NCI-H82 (cell line): ENCODE measurements at places on chromosomes 3 and 15.

GRCh38 chr15:63891079-63891767, 57.5 kb upstream of the HERC1 start:
- DNase-seq, result peak; percentile 88

DNA sequence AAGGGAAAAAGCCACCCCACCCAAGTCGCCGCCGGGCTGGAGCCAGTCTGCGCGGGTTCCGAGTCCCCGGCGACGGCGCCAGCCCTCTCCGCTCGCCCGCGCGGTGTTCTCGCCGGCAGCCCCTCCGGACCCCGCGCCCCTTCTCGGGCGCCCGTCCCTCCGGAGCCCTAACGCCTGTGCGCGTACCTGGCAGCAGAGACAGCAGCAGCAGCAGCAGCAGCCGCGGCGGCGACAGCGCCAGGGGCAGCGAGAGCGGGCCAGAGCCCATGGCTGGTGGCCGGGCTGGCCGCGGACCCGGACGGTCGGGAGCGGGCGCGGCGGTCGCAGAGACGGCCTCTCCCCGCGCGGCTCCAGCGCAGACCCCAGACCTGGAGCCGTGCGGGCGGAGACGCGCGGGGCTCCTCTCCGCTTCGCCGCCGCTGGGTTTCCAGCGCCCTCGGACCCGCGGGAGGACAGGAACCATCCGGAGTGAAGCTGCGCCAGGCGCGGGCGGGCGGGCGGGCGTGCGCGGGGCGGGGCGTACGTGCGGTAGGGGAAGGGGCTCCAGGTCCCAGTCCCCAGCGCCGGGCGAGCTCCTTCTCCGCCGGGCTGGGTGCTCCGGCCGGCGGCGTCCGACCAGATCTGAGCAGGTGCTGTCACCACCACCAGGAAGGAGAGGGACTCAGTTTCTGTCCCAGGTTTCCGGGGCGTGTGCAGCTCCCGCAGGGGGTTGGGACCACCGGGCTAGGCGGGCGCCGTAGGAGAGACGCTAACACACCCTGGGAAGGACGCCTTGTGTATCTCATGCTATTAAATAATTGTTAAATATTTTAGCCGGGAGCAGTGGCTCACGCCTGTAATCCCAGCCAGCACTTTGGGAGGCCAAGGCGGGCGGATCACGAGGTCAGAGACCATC, at the start of gene CHRNA3:
TSS of gene CHRNA3 (minus strand) at position 470 of the 895 bp plus-strand sequence. CDS start at position 268, 202 bp downstream.
- peak; percentile 32 for DNase-seq

DNA sequence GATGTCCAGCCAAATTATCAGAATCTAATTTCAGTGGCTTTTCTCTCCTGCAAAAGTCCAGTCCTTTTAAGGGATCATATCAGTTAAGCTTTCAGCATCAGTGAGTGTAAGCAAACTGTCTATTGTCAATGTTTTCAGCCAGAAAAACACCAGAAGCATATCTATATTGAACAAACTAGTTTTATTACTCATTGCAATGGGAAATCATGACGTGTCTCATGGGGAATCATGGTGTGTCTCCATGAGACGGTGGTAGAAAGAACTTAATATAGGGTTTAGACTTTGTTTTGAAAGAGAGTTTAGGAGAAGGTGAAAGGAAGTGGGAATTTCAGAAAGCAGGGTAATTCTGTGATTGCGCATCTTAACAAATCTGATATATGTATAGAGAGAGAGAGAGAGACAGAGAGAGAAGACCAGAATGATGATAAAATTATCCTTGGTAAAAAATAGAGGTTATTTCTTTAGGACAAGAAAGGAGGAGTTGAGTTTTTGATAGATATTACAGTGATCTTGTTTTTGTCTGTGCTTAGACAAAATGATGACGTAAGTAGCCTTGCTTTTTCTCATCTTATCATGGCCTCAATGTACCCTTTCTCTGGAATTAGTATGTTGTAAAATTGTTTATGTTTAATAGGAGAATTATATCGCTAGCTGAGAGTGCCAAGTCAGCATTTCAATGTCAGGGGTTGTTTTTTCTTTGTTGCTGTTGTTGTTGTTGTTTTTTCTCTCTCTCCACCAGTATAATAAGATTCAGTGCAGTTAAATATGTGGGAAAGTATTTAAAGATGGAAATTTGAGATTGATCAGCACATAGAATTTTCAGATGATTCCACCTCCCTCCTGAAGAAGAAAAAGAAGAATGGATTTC, 129.9 kb upstream of the OSTN start:
- DNase-seq, result no peak

DNA sequence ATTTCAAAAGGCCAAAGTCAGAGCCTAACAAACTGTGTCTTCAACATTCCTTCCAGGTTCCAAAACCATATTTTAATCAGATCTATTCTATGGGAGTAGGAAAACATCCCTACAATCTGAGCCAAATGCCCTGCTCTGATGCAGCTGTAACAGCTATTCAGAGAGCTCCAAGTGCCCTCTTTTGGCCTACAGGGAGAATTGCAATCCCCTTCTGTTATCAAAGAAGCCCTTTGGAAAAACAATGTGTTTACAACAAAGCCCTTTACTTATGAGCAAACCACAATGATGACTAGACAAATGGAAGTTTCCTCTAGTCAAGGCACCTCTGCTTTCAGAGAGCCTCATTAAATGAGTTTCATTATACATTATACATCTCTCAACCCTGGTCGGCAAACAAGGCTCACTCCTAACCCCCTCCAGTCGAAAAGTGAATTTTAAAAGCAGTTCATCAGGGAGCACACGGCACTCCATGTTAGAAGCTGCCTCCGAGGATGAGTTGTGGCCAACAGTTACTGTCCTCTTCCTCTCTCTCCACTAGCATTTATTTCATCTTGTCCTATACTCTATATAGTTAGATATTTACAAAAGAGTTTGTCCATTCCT, 42.6 kb upstream of the TMCO5A start:
- DNase-seq, result peak; percentile 78

GRCh38 chr3:72924055-72924454, 36.2 kb downstream of the GXYLT2 start:
- DNase-seq, result peak; percentile 4

- DNase-seq, result peak; percentile 83
Observed at GRCh38 chr15:76517910-76518309, 181.3 kb downstream of the ISL2 start.

DNA sequence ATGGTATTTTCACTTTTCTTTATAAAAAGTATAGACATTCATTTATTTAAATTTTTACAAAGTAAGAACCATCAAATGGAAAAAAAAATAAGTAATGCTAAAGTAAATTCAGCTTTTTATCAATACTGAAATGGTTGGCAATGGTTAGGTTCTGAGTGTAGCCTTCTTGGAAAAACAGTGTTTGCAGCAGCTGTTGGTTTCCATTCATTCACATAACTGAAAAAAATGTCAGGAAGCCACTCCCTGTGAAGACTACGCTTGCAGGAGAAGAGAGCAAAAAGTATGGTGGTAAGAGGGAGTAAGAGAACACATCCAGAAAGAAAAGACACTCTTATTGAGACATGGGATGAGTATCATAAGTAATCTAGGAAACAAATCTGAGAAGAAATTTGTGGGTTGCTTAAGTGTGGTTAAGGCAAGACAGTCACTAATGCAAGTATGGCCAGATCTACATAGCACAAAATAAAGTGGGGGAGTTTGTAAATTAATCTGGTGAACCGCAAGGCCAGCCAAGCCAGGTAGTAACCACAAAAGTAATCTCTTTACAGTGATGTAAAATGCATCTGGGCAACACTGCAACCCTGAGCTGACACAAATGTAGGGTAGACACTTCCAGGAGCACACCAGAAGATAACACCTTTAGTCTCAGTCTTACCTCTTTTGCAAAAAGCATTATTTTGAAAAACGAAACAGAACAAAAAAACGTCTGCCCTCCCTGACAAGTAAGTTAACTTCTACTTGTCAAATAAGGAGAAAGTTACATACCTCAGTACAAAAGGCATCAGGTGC, 133.7 kb downstream of the IGSF11 start:
- no peak for DNase-seq

GRCh38 chr3:36680952-36681351, 83.4 kb downstream of the DCLK3 start:
- DNase-seq, result no peak

DNA sequence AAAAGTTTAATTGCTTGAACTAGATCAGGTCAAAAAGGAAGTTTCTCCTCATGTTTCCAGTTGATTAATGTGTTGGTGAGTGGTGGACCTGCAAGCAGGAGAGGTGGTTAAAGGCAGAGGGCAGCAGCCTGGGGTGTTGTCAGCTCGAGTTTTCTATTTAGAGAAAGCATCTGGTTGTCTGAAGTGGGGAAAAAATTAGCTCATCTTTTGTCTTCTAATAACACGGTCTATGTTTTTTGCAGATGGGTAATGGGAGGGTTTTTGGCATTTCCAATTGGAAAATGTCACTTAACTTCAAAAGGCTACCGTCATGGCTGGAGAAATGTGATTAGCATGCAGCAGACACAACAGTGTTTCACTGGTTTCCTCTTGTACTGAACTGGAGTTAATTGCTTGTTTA, 122.6 kb downstream of the ITPR1 start:
- no peak for DNase-seq

GRCh38 chr3:12653747-12654146, 10.2 kb downstream of the RAF1 start:
- no peak for DNase-seq

DNA sequence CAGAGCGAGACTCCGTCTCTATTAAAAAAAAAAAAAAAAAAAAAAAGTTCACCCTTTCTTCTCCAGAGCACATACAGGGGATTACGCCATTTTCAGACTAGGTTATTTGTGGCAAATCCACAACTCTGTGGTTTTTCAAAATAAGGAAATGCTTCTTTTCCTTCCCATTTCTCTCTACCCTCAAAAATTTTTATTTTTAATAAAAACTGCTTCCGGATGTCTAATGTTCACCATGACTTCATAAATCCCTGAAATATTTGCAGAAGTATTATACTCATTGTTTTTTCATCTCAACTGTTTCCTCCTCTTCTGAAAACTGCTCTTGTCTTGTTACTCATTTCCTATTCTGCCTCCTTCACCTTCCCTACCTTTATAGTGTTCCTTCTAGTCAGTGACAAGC, 45.0 kb upstream of the SLC12A8 start:
- DNase-seq, result no peak

GRCh38 chr3:41176596-41176995, 22.7 kb upstream of the CTNNB1 start:
- no peak for DNase-seq

DNA sequence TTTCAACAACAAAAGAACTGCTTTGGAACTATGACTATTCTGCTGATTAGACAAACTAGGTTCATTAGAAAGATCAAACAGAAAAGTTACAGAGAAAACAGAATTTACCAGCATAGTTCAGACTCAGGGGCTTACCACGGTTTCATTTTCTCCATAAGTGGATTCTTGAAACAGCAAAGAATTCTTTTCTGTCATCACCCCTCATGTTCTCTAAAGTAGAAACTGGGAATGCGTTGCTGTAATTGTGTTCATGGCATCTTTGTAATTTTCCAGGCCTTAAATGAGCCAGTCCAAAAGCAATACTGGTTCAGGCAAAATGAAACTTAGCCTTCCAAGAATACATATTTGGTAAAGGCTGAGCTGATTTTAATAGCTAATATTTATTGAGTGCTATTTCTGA, 287.8 kb downstream of the CHL1 start:
- no peak for DNase-seq

DNA sequence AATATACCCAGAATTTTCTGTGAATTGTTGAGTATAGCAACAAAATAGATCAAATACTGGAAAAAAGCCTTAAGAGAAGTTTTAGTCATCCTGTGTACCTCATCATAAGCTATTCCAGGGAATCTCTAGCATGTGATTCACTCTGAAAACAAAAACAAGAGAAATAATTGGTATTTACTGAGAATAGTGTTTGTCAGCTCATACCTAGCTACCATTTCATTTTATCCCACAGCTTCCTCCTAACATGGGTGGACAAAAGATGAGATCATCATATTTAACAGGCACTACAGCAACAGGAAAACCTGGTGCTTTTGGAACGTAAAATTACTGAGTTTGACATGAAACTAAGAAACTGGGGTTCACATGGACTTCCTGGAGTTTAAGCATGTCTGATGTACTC, 753.5 kb upstream of the NECTIN3 start:
- no peak for DNase-seq

- DNase-seq, result no peak
Observed at GRCh38 chr3:116200956-116201690, 244.2 kb downstream of the LSAMP start.

- no peak for DNase-seq
Observed at GRCh38 chr3:10292505-10293419, at the start of gene GHRL. GHRL (minus strand) TSS chr3:10292947; CDS start chr3:10290180, 2,767 bp downstream.

- DNase-seq, result no peak
Observed at GRCh38 chr3:171309906-171310359, 150.3 kb downstream of the TNIK start.

GRCh38 chr3:188956839-188957489, 214.8 kb upstream of the TPRG1 start:
- DNase-seq, result peak; percentile 67

DNA sequence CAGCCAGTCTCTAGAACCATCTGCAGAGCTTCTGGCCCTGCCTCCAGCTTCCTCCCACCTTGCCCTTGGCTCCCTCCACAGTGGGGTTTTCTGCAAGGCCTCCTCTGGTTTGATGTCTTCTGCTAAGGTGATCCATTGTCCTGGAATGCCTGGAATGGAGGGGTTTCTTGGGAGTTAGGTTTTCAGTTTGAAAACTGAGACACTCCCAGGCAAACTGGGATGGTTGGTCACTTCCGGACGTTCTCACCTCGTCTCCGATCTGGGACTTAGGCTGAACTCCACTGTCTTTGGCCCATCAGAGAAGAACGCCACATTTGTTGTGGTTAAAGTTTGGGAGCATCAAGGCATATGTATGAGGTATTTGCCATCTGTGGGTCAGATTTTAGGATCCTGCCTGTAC, 77.4 kb upstream of the KLHL25 start:
- DNase-seq, result no peak

DNA sequence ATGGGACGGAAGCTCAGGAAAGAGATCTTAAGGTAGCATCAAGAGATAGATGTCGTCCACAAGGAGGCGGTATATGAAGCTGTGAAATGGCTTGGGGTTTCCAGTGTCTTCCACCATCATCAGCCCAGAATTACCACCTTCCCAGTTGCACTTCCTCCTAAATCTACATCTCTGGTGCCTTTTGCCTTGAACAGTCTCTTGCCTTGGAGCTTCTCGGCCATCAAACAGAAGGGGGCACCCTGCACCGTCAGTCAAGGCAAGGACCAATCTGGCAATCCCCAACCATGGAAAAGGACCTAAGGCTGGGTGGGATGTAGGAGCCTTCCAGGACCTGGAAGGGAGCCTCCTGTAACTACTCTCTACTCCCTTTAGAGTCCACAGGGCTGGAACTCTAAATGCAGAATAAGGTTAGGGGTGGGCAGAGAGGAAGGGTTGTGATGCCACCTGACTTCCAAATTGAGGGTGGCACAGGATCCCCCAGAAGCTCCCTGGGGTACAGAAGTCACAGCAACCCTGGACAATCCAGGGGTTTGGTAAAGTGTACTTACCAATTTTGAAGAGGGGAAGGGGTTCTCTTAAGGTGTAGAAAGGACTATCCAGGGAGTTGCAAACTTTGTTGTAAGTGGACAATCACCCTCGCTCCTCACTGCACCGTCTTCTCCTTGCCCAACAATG, 1.0 kb upstream of the RYR3 start:
- DNase-seq, result peak; percentile 15
